ENCODE measurements at places on chromosomes 12 and 14. TPM values are rescaled to one million over a fixed set of nuclear protein-coding genes. Genes with fewer than 3 reads are reported as not detected.

Gene TMEM63C
- 0.66 TPM for total RNA-seq

DNA sequence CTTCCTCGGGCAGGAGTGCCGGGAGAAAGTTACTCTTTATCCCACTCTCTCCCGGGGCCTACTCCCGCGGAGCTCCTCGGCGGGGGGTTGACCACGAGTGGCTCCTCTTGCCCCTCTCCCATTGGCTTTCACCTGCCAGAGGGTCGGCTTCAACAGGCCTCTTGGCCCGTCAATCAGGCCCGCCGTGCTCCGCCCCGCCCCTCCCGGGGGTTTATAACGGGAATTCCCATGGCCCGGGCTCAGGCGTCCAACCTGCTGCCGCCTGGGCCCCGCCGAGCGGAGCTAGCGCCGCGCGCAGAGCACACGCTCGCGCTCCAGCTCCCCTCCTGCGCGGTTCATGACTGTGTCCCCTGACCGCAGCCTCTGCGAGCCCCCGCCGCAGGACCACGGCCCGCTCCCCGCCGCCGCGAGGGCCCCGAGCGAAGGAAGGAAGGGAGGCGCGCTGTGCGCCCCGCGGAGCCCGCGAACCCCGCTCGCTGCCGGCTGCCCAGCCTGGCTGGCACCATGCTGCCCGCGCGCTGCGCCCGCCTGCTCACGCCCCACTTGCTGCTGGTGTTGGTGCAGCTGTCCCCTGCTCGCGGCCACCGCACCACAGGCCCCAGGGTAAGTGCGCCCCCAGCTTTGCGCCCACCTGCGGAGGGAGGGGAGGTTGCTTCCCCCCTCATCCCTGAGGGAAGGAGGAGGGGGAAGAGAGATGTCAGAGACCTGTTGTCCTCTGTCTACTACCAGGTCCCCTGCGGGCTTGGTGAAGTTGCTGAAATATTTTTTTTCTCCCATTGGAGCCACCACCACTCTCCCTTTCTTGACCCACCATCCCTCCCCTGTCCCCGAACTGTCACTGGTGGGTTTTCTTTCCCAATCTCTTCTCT, at the start of gene SMOC1:
Gene SMOC1, plus strand, starts transcription at position 242 of the 869 bp plus-strand sequence. Its CDS starts 263 bp downstream, at position 505.
- H3K27ac ChIP-seq: no peak within 1 kb of the TSS
- H3K27me3 ChIP-seq: peaks cover 21% of the 10 kb centered on the region
- no peak within 1 kb of the TSS for H3K4me3 ChIP-seq
- DNase-seq: no peak

Gene MYH6
- not detected for total RNA-seq

Gene ATG101
- 115 TPM for total RNA-seq

GRCh38 chr14:52081964-52082363, 13.1 kb upstream of the NID2 start:
- peak overlapping the region; percentile 84 for H3K27ac ChIP-seq
- H3K36me3 ChIP-seq: no peaks in the 10 kb centered on the region
- H3K27me3 ChIP-seq: no peaks in the 10 kb centered on the region
- no peak for DNase-seq
- H3K4me1 ChIP-seq: peaks cover 58% of the 10 kb centered on the region

- peaks cover 17% of the 10 kb centered on the region for H3K4me1 ChIP-seq
- H3K27me3 ChIP-seq: no peaks in the 10 kb centered on the region
- no peak overlapping the region for H3K27ac ChIP-seq
- peaks cover 72% of the 10 kb centered on the region for H3K36me3 ChIP-seq
- H3K4me3 ChIP-seq: no peak overlapping the region
Measured at GRCh38 chr14:54762296-54762695, 140.3 kb downstream of the GCH1 start.

DNA sequence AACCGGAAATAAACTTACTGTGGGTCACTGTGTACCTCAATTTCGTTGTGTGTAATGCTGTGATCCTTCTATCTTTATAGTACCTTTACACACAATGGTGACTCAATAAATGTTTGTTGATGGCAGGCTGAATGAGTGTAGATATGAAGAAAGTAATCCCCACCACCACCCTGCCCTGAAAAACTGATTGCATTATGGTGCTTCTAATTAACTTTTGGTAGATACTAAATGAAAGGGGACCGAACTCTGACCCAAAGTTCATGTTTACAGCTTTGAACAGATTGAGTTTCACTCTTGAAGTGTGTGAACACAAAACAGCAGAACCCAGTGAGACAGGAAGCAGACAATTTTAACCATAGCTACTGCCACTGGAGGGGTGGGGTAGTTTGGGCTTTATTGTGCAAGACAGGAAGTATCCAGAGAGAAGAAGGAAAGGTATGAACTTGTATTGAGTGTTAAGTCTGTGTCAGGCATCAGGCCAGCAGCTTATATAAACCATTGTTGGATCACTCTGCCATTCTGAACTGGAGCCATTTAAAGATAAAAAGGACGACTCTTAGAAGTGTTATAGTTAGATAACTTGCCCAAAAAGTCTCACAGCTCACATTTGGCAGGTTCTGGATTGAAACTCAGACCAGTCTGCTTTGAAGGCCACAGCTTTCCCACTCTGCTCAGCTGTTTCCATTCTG, 197.0 kb upstream of the AMIGO2 start:
- H3K36me3 ChIP-seq: 0 out of 2 replicates have a peak, but pooled peaks cover 3% of the 10 kb centered on the region
- no peaks in the 10 kb centered on the region for H3K27me3 ChIP-seq

Gene CAPZA3
- total RNA-seq: not detected

DNA sequence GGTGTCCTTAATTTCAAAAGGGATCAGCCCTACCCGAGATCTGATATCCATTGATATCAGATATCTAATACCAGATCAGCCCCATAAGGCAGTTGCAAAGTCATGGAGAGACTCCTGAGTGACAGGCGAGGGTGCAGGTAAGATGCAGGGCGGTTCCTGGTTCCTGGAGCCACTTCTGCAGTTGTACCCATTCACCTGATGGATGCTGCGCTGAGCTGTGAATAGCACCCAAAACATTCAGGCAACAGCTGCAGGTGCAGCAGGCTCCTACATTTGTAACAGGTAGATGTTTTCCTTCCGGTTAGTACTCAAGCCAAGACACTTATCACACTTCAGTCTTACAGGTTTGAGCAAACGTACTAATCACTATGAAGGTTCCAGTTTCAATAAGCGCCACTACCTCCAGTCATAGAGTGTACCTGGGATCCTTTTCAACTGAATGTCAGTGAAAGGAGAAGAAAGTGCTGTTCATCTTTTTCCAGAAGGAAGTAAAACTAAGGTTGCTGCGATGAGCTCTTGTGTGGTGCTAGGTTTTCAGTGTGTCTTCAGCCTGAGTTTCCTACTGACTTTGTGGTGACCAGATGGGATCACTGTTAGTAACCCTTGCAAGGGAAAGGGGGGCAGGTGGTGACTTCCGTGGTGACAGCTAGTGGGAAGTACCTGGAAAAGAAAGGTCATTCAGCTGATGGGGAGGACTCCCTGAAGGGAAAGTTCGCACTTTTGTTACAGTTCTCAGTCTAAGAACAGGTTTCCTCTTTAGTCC, 1.9 kb downstream of the ATP6V0A2 start:
- peaks cover 14% of the 10 kb centered on the region for H3K4me1 ChIP-seq
- no peak overlapping the region for H3K27ac ChIP-seq
- no peak for DNase-seq
- no peaks in the 10 kb centered on the region for H3K27me3 ChIP-seq
- no peak overlapping the region for H3K4me3 ChIP-seq
- H3K36me3 ChIP-seq: peaks cover 6% of the 10 kb centered on the region

- H3K27me3 ChIP-seq: no peaks in the 10 kb centered on the region
- no peak overlapping the region for H3K27ac ChIP-seq
- no peak overlapping the region for H3K4me3 ChIP-seq
- no peak for DNase-seq
- H3K36me3 ChIP-seq: peaks cover 21% of the 10 kb centered on the region
Measured at GRCh38 chr14:85617791-85618190, 87.8 kb downstream of the FLRT2 start.

Gene ADAMTS20
- not detected for total RNA-seq

Data from SJSA1 (cell line).